Left cardiac atrium (tissue), 4 donors: ENCODE measurements at places on chromosomes 5 and 9. TPM values are rescaled to one million over a fixed set of nuclear protein-coding genes. Genes with fewer than 3 reads are reported as not detected.

Gene ELAVL2
- total RNA-seq = not detected

Gene PCDHB3
- total RNA-seq = 1.9 TPM

Gene LCN12
- total RNA-seq = 7.0 TPM

Gene SOHLH1
- not detected for total RNA-seq

Gene PCDHA9
- total RNA-seq = 0.03 TPM

Gene PAEP
- total RNA-seq = not detected

Gene GPR150
- 0.10 TPM for total RNA-seq

Gene CHSY3
- 3.1 TPM for total RNA-seq

Gene TSSK1B
- total RNA-seq = 0.10 TPM

Gene HSD17B3
- 1.4 TPM for total RNA-seq

Gene NRG2
- 1.3 TPM for total RNA-seq

GRCh38 chr5:169657127-169657526, 20.1 kb downstream of the DOCK2 start:
- no peak for DNase-seq

GRCh38 chr5:128406803-128407202, 131.2 kb downstream of the FBN2 start:
- DNase-seq = no peak

DNA sequence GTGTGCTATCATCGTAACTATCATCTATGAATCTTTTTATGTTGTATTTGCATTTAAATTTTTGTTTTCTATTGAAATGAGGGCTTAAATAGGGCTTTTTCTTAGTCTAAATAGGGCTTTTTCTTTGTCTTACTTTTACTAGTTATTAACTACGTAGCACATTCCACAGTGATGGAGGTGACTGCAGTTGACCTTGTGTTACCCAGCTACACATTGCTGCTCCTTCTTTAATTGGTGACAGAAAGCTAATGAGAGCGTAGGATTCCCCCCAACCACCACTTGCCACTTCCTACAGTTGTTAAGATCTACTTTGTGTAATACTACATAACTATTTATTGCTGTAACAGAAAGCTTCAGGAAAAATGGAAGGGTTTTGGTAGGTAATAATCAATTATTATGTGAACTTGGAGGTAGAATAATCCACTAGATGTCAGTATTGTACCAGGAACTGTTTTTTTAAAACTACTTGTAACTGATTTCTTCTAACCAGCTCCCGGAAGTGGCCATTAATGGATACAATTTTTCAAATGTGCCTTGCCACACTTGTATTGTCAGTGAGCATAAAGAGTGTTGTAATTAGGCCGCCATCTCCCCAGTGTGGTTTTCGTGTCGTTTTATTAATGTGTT, 18.0 kb downstream of the MTRR start:
- DNase-seq = no peak

- DNase-seq = no peak
Observed at GRCh38 chr9:110499608-110500007, 79.9 kb downstream of the SVEP1 start.

DNA sequence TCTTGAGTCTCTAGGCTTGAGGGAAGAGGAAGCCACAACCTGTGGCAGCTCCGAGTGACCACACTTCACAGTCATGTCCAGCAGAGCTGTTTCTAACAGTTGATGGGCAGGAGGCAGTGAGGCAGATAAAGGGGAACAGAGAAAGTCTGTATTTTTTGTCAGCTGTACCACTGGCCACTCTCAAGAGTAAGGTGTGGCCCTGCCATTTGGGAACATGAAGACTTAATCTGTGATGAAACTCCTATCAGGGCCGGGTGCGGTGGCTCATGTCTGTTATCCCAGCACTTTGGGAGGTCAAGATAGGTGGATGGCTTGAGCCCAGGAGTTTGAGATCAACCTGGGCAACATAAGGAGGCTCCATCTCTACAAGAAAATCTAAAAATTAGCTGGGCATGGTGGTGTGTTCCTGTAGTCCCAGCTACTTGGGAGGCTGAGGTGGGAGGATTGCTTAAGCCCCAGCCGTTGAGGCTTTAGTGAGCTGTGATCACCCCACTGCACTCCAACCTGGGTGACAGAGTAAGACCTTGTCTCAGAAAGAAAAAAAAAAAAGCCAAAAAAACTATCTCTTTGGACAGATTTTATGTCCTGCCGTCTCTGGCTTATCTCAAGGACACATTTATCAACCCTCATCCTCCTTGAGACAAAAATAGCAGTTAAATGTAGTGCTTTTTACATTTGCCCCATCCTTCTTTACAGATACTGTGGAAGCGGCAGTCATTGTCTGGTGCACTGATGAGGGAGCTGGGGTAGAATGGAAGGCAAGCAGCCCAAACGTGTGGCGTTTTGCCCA, 11.9 kb upstream of the COL15A1 start:
- no peak for DNase-seq

- DNase-seq = no peak
Observed at GRCh38 chr9:75699017-75699416, 191.5 kb upstream of the PCSK5 start.

DNA sequence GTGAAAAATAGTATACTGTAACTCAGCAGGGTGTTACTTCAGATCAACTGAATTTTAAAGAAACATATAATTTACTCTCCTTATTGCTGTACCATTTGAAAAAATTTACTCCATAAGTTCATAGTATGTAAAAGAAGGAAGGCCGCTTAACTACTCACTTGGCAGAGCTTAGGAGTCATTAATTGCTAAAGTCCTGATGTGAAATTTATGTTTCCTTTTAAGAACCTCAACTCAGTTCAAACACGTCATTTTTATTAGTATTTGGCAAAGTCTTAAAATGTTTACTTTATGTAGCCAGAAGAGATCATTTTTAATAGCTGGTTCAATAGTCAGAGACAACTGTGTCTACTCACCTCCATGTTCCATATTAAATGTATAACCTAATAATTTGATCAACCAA, 268.6 kb downstream of the CDH10 start:
- DNase-seq = no peak

GRCh38 chr9:17319864-17320263, 185.0 kb downstream of the CNTLN start:
- DNase-seq = no peak

DNA sequence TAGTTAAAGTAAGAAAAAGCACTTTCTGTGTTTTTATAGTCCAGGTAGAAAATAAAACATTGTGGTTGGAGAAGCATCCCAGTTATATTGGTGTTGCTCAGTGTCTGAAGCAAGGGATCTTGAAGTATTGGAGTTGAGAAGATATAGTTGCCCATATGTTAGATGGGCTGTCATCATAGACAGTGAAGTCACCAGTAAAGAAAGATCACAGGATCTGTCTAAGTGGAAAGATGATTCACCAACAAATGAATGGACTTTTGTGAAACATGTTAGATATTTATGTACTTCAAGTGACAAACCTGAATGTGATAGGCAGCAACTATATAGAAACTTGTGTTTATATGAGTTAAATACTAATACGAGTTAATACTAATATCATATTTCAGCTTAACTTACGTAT, 11.7 kb downstream of the OGN start:
- DNase-seq = no peak

GRCh38 chr5:143284521-143284920, 119.0 kb downstream of the NR3C1 start:
- DNase-seq = no peak

GRCh38 chr5:150485693-150486401, 22.1 kb upstream of the NDST1 start:
- DNase-seq = peak; percentile 86

DNA sequence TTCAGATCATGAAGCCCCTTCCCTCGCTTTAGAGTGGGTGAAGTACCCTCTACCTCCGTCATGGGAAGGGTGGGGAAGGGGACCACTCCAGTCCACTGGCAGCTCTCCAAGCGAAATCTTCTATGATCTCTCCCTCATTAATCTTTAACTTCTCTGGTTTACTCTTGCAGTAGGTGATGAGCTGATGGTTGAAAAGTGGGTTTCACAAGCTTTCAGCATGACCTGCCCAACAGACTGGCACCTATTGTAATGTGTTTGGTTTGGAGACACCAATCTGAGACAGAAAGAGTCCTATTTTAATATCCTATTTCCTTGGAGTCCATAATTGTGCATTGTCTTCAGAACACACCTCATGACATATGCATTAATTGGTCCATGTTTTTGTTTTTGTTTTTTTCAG, 70.8 kb upstream of the TGFBR1 start:
- no peak for DNase-seq

- DNase-seq = no peak
Observed at GRCh38 chr9:89425024-89425805, 72.7 kb downstream of the SEMA4D start.

- no peak for DNase-seq
Observed at GRCh38 chr5:172008689-172009141, 2.3 kb upstream of the FBXW11 start.

- no peak for DNase-seq
Observed at GRCh38 chr5:26807231-26808199, 230.9 kb downstream of the CDH9 start.

DNA sequence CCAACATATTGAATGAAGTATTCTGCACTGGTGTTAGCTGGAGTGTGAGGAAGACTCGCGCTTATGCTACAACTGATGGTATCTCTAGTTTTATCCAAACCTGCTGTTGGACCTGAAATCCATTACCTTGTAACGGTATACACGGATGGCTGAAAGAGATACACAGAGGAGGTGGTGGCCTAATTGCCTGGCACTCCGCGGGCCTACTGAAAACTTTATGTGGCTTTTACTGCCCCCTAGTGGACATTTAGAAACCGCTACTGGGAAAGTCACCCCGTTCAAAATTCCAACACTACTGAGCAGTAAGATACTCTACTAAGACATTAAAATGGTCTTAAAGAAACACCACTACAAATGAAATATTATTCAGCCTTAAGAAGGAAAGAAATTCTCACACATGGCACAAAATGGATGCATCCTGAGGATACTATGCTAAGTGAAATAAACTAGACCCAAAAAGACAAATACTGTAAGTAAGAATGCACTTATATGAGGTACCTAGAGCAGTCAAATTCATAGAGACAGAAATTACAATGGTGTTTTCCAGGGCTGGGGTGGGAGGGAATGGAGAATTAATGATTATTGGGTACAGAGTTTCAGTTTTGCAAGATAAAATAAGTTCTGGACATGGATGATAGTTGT, 100.4 kb downstream of the TTLL11 start:
- DNase-seq = peak; percentile 69

GRCh38 chr9:108377881-108378280, 477.9 kb downstream of the ACTL7B start:
- no peak for DNase-seq

DNA sequence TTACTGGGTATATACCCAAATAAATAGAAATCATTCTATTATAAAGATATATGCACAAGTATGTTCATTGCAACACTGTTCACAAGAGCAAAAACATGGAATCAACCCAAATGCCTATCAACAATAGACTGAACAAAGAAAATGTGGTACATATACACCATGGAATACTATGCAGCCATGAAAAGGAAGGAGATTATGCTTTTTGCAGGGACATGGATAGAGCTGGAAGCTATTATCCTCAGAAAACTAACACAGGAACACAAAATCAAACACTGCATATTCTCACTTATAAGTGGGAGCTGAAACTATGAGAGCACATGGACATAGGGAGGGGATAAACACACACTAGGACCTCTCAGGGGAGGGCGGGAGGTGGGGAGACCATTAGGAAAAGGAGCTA, 298.4 kb upstream of the CDH9 start:
- no peak for DNase-seq

- DNase-seq = no peak
Observed at GRCh38 chr9:20477940-20478620, 144.2 kb downstream of the MLLT3 start.

DNA sequence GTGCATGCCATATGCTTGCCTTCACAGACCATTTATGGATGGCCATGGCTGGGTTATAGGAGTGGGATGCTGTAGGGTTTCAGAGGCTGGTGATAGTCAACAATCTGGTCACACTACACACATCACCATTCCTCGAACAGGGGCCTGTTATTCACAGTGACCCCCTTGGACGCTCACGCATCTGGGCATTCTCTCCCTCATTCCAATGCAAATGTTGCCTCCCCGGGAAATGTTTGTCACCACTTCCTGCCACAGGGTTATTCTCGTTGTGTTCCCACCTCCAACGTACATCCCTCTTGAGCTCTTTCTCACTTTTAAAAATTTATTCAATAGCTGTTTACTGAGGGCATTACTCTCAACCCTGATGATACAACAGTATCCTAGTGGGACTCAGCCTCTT, 135.4 kb downstream of the SCAMP1 start:
- DNase-seq = no peak

DNA sequence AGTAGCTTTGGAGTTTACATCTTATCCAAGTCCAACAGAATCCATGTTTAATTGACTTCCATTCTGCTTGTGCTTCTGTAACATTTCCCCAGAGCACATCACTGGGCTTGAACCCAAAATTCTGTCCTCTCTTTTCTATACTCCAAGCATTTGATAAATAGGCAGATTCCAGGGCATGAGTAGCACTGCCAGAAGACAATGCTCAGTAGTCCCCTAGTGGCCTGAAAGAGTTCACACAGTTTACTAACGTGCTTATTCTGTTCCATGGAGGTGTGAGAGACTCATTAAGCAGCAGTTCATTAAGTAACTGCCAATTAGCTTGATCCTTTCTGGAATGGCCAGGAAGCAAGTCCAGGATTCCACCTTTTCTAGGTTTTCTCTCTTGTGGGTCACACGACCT, 9.4 kb upstream of the GABRA6 start:
- no peak for DNase-seq

- no peak for DNase-seq
Observed at GRCh38 chr5:148788636-148789035, 37.8 kb upstream of the ADRB2 start.

GRCh38 chr5:120447706-120448239, 16.3 kb upstream of the PRR16 start:
- no peak for DNase-seq

DNA sequence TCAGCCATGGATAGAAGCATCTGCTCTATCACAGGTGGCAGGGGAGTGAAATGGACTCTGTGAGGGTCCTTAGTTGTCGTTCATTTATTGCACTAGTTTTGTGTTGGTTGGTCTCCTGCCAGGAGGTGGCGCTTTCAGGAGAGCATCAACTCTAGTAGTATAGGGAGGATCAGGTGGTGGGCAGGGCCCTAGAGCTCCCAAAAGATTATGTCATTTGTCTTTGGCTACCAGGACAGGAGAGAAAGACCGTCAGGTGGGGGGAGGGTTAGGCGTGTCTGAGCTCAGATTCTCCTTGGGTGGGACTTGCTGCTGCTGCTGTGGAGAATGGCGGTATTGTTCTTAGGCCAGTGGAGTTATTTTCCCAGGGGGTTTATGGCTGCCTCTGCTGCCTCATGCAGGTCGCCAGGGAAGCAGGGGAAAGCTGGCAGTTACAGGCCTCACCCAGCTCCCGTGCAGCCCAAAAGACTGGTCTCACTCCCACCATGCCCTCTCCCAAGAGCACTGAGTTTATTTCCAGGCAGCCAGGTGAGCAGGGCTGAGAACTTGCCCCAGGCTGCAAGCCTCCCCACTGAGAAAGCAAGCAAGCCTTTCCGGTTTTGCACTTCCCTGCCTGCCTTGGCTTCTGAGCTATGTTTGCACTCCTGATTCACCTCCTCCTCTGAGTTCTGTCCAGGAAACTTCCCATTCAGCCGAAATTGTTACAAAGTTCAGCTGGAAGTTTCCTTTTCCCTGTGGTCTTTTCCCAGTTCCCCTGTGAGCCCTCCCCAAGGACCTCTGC, 317.3 kb downstream of the TAF11L14 start:
- no peak for DNase-seq
